ENCODE measurements at places on chromosomes 1 and 21.

DNA sequence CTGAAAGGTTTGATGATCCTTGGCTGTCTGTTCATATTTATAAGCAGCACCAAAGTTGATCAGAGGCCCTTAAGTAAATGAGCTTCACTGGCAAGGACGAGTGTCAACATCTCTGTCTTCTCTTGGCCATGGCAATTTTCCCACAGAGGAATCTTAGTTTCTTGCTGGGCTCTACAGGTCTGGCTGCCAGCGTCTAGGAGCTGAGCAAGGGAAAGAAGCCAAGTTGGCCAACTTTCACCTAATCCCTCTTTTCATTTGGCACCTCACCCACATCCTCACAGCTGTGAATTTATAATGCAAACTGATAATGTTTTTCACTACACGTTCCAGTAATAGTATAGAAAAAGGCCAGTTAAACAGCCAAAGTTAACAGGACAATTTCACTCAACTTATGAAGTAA lies 99.0 kb upstream of the LBR start:
- H3K4me1 ChIP-seq, result peaks cover 30% of the 10 kb centered on the region
- no peak for DNase-seq
- no peaks in the 10 kb centered on the region for H3K27me3 ChIP-seq
- no peaks in the 10 kb centered on the region for H3K36me3 ChIP-seq
- H3K4me3 ChIP-seq, result no peak overlapping the region
- peak overlapping the region; percentile 39 for H3K27ac ChIP-seq

DNA sequence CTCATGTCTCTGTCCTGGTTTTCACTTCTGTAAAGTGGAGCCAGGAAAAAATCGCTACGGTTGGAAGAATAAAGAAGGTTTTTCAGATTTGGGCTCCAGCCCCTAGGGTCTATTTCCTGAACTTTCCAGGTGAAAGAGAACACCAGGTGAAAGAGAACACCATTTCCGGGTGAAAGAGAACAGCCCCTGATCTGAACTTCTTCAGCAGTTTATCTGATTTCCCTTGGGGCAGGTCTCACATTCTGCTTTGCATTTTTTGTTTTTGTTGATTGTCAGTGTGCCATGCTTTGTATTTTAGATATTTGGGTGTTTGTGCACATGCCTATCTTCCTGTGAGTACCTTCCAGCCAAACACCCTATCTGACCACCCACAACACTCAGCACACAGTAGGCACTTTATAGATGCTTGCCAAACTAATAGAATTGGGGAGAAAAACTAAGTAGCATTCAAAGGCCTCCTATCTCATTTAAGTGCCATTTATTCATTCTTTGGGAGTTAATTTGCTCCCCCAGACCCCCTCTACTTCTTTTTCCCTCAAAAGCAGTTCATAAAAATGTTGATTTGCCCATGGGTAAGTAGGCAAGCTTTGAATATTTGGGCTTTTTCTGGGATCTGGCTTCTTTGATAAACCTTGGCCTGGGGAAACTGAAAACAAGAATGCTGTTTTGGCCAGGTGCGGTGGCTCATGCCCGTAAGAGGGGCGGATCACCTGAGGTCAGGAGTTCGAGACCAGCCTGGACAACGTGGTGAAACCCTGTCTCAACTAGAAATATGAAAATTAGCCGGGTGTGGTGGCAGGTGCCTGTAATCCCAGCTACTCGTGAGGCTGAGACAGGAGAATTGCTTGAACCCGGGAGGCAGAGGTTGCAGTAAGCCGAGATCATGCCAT lies 2.2 kb downstream of the NAV1 start:
- H3K27ac ChIP-seq, result no peak overlapping the region
- peaks cover 63% of the 10 kb centered on the region for H3K27me3 ChIP-seq
- DNase-seq, result no peak
- no peaks in the 10 kb centered on the region for H3K36me3 ChIP-seq
- H3K4me3 ChIP-seq, result peak overlapping the region; percentile 87

DNA sequence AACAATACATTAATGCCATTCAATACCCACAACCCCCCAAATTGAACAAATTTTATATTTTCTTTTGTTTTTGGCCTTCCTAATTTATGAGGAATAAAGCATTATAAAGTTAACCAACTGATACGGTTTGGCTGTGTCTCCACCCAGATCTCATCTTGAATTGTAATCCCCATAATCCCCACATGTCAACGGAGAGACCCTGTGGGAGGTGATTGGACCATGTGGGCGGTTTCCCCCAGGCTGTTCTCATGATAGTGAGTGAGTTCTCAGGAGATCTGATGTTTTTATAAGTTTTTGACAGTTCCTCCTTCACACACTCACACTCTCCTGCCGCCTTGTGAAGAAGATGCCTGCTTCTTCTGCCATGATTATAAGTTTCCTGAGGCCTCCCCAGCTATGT lies 6.4 kb upstream of the MCOLN3 start:
- peaks cover 11% of the 10 kb centered on the region for H3K27me3 ChIP-seq
- no peak overlapping the region for H3K27ac ChIP-seq
- no peaks in the 10 kb centered on the region for H3K36me3 ChIP-seq
- peaks cover 9% of the 10 kb centered on the region for H3K4me1 ChIP-seq

DNA sequence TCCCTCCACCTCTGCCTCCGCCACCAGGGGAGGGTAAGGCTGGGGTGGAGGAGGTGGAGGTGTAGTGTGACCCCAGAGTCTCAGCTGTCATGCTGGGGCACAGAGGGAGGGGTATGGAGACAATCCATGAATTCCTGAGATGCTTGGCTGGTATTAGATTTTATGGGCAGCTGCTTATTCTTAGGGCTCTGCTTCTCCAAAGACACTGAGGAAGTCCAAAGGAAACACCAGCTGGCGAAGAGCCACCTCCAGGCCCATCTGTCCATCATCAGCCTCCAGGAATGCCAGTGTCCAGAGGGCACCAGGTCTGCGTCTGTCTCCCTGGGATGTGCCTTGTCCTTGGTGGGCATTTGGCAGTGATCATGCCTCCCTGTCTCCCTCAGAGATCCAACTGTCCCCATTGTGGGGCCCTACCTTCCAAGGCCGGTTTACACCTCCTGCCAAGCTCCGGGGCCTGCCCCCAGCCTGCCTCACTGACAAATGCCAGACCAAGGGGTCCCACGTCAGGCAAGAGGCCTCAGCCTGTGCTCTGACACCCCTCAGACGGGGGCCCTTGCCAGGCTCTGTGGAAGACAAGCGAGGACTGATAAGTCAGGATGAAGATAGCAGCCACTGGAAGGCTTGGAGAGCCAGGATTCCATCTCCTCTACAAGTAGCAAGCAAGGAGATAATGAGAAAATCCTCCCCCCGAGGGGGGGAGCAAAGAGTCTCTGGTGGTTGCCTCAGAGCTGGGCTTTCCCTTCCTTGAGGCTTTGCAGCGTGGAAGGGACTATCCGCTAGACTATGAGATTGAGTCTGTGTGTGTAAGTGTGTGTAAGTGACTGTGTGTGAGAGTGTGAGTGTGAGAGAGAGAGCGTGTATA lies 1.6 kb downstream of the TNNI1 start:
- peaks cover 15% of the 10 kb centered on the region for H3K27me3 ChIP-seq
- DNase-seq, result no peak
- no peak overlapping the region for H3K27ac ChIP-seq
- no peak overlapping the region for H3K4me3 ChIP-seq
- peaks cover 14% of the 10 kb centered on the region for H3K36me3 ChIP-seq

- H3K27me3 ChIP-seq, result no peaks in the 10 kb centered on the region
- H3K36me3 ChIP-seq, result peaks cover 15% of the 10 kb centered on the region
- DNase-seq, result peak; percentile 35
- H3K4me1 ChIP-seq, result peaks cover 55% of the 10 kb centered on the region
- peak overlapping the region; percentile 33 for H3K4me3 ChIP-seq
These were observed 22.0 kb downstream of the KCNK1 start for GRCh38 chr1:233635765-233636502.

Data from WTC11 (cell line).